ENCODE measurements at places on chromosomes 1 and 21. TPM values are rescaled to one million over a fixed set of nuclear protein-coding genes. Genes with fewer than 3 reads are reported as not detected.

The TMEM82 gene
- not detected for total RNA-seq

The LEPR gene
- 29.5 TPM for total RNA-seq

The LENEP gene
- total RNA-seq: not detected

The PRAMEF20 gene
- total RNA-seq: not detected

The RORC gene
- 2.3 TPM for total RNA-seq

The LAMC1 gene
- 126 TPM for total RNA-seq

The ERICH3 gene
- not detected for total RNA-seq
